ENCODE measurements at places on chromosomes 12 and 14. TPM values are rescaled to one million over a fixed set of nuclear protein-coding genes. Genes with fewer than 3 reads are reported as not detected.

DNA sequence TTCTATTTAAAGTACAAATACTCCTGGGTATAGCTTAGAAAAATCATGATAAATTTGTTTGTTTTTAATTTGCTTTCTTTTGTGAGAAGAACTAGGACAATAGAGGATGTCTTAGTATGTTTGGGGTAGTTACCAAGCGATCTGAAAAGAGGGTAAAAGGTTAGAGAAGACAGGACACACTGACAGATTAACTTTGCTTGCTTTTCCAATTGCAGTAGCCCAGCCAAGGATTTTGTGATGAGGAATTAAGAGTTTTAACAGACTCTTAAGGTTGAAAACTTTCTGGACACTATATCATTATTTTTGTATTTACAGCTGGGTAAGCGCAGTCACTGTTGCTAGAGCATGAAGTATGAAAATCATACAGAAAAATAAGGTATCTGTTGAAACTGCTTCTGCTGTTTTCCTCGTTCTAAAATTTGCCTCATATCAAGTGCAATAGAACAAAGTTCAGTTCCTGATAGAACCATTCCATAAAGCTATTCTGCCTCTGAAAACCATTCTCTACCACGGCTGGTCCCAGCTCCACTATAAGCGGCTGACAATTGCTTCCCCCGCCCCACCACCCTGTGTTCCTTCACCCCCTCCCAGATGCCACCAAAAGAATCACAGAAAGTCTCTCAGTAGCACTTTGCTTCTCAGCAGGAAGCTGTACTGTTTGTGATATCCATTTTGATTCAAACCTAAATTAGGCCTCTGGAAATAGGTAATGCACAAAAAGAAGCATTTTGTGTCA, 413.4 kb downstream of the BCAT1 start:
- H3K27ac ChIP-seq: no peak overlapping the region
- DNase-seq: no peak
- no peak overlapping the region for H3K4me3 ChIP-seq
- no peaks in the 10 kb centered on the region for H3K27me3 ChIP-seq
- H3K4me1 ChIP-seq: no peaks in the 10 kb centered on the region

DNA sequence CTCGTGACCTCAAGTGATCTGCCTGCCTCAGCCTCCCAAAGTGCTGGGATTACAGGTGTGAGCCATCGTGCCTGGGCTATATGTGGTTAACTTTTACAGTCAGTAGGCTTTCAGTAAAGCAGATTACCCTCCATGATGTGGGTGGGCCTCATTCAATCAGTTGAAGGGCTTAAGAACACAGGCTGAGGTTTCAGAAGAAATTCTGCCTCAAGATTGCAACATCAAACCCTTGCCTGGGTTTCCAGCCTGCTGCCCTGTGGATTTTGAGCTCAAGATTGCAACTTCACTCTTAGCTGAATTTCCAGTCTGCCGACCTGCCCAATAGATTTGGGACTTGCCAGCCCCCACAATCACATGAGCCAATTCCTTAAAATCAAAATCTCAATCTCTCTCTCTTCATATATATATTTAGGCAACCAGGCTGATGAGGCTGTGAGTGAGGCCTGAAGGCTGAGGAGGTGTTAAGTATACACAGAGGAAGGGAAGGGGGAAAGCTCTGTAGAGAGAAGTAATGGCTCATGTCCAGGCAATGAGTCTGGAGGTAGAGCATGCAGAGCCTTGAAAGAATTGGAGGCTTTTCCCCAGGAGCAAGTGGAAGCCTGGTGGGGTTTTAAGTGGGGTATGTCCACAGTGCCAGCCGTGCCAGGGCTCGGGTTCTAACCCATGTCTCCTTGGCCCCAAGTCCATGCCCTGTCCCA, 33.3 kb upstream of the ACTN1 start:
- no peak overlapping the region for H3K27ac ChIP-seq
- no peak for DNase-seq
- no peaks in the 10 kb centered on the region for H3K4me1 ChIP-seq
- H3K27me3 ChIP-seq: no peaks in the 10 kb centered on the region

DNA sequence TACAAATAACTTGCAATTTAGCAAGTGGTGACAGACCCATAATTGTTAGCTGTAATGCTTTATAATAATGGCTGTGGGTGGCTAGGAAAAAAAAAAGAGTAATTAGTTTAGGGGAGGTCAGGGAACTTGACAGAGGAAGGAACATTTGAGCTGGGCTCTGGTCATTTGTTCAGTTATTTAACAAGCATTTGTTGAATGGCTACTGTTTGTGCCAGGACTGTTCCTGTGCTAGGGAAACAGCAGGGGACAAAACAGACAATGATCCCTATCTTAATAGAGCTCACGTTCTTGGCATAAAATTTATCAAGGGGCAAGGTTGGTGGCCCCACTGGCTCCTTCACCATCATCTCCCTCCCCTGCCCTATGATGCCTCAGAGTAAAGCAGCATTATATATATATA, 18.5 kb downstream of the CHST11 start:
- H3K36me3 ChIP-seq: peaks cover 4% of the 10 kb centered on the region
- peaks cover 62% of the 10 kb centered on the region for H3K4me1 ChIP-seq
- no peak for DNase-seq
- no peak overlapping the region for H3K27ac ChIP-seq
- no peaks in the 10 kb centered on the region for H3K27me3 ChIP-seq

CLEC1B gene
- total RNA-seq: not detected

STAB2 gene
- not detected for total RNA-seq

KRT85 gene
- not detected for total RNA-seq

Measured in CD4-positive, alpha-beta T cell (primary cell).